KBM-7 (cell line): ENCODE measurements at places on chromosomes 11 and 22.

DNA sequence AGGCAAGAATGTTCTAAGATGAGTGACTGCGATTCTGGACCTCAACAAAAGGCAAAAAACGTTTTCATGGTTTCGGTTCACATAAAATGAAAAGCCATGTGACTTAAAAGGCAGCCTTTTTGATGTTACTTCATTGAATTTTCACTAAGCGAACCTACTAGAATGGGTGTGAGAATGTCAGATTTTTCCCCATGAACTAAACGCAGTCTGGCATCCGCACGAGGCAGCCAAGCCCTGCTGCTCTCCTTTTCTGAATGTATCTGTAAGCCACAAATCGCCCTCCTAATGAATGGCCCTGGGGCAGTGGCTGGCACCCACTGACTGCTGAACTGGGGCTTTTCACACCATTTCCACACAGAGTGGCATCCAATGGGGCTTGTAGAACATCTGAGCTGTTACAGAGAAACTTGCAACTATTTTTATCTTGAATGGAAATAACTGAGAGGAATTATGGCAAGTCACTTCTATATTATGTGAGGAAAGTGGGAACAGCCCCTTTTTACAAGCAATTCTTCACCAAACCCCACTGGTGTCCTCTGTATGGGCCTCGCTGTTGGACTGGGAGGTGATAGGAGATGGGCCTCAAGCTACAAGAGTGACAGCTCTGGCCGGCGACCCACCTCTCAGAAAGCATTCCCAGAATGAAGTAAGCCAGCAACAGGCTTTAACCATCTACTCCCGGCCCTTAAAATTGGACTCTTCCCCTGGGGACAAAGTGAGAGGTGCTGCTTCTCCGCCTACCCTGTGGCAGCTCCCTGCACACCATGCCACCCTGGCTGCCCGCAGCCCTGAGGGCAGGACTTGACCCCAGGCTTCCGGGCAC lies 29.4 kb downstream of the PPP2R1B start:
- no peak for DNase-seq

GRCh38 chr11:95404370-95404769 lies 173.4 kb upstream of the SESN3 start:
- no peak for DNase-seq

DNA sequence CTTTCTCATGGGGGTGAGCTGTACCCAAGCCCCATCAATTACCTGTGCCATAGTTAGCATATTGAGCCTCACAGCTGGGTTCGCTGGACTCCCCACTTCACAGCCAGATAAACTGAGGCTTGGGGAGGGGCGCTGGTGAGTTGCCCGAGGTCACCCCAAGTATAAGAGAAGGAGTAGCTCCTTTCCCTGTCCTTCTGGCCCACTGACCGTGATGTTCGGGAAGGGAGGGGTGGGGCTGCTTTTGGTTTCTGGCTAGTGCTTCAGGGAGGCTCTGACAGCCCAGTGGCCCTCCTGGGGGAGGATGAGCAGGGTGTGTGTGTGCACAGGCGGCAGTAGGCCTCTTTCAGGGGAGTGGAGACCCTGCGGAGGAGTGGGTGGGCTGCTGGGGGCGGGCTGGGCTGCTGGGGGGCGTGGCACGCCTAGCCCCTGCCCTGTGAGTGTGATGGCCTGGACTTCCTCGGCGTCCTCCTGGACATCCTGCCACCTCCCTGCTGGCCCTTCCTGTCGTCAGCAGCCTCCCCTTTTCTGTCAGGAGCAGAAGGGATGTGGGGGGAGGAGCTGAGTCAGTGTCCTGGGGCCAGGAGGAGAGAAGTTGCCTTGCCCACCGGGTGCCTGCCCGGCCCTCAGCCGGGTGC lies 50.3 kb downstream of the TRIOBP start:
- no peak for DNase-seq

DNA sequence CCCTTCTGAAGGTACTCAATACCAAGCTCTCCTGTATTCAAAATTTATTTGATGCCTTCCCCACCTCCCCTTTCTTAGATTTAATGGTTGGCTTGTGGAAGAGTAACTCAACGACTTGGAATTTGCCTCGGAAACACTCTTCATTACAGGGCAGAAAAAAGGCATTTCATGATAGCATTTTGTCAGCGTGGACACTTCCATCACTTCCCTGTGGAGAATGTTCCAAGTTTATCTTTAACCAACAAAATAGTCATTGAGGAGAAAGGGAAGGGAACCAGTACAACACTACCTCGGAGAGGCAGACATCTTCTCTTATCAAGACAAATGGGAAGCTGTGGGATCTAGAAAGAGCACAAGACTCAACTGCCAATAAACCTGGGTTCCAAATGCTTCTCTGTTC lies 177.2 kb upstream of the MTMR2 start:
- DNase-seq, result no peak
